ENCODE measurements at places on chromosomes 2 and 18. TPM values are rescaled to one million over a fixed set of nuclear protein-coding genes. Genes with fewer than 3 reads are reported as not detected.

- no peak for DNase-seq
Observed at GRCh38 chr18:50372743-50373142, 2.1 kb upstream of the SKA1 start.

DNA sequence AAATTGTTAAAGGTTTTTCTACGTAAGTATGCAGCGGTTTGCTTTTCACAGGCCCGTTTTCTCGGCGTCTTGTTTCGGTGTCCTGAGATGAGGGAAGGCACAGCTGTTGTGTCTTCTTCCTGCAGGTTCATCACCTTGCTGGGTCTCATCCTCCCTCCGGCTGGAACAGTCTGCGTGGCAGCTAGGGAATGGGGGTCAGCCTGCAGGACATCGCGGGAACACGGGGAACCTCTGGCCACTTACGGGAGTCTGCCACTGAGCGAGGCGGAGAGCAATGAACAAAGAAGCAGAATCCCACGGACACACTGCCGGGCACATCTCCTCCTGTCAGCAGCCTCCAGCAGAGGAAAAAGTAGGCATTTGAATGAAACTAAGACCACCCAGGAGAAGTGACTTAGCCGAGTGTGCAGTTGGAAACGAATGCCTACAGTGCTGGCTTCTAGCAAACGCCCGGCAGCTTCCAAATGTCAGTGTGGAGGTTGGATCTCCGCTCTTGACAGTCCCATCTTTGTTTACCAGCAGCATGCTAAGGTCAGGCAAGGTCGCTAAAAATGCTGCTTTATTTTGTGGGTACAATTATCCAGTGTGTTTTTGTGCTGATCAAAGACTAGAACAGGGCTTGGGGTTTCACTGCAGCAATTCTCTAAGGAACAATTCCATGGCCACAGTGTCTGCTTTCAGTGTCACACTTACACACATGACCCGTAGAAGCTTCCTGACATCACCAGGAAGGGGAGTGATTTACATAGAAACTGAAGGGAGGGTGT is 109.8 kb upstream of the SEC11C start:
- no peak for DNase-seq

DNA sequence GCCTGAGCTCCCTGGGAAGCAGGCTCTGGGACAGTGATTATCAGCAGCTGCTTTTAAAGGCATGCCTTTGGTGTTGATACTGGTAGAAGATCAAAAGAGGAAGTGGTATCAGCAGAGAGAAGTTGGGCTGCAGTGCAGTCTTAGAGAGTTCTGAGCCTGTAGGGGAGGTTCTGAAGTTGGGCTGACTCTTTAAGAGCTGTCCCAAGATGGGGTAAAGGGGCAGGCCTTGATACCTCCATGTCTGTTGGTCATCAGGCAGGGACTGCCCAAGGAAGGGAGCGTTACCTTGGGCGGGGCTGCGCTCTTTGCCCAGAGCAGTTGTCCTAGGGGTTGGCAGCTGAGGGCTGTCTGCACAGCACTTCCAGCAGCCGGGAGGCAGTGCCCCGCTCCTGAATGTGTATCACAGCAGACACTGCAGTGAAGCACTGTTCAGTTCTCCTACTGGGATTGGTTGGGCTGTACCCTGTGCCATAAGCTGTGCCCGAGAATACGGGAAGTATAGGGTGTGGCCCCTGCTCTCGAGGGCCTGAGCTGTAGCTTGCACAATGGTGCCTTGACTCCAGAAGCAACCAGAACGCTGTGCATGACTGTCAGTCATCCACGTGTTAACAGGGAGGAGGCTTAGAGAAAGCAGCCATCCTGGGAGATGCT is 177.0 kb downstream of the CTIF start:
- DNase-seq = peak; percentile 75

The KCNE4 gene
- total RNA-seq = 1.2 TPM

The KCNK3 gene
- 26.8 TPM for total RNA-seq
